ENCODE measurements at places on chromosomes 1 and 21.

GRCh38 chr1:5507340-5507739 is 484.9 kb downstream of the NPHP4 start:
- ATAC-seq: no peak

DNA sequence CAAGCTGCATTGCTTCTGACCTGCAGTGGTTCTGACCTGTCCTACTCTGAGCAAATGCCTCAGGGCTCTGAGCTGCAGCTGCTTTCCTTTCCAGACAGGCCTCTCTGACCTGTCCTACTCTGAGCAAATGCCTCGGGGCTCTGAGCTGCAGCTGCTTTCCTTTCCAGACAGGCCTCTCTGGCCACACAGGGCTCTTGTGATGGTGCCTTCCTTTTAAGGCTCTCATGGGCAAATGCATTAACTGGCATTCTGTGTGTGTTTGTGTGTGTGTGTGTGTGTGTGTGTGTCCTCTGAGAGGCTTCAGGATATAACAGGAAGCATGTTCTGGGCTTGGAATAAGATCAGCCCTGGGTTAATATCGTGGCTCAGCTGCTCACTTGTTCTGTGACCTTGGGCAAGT is 131.3 kb downstream of the NTPCR start:
- ATAC-seq: no peak

DNA sequence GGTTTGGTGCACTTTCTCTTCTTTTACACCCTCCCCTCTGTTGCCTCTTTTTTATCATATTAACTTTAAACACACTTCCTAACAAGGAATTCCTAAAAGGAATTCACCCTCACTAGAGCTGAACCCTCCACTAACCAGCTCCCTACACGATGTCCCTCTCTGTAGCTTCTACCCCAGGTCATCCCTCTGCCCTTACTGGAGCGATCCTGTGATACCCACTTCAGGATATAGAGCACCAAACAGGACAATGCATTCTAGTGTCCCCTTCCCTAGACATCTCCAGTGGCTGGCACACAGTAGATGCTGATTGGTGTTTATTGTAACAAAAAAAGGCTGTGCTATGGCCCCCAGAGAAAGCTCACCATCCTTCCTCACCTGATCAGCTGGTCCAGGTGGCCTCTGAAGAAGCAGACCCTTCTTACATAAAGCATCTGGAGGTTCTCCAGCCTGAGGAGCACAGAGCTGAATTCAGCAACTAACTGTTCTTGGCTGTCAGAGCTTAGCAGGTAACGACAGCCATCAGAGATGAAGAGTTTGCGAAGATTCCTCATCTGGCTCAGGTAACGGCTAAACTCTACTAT is 1.4 kb downstream of the PRAMEF18 start:
- no peak for ATAC-seq

DNA sequence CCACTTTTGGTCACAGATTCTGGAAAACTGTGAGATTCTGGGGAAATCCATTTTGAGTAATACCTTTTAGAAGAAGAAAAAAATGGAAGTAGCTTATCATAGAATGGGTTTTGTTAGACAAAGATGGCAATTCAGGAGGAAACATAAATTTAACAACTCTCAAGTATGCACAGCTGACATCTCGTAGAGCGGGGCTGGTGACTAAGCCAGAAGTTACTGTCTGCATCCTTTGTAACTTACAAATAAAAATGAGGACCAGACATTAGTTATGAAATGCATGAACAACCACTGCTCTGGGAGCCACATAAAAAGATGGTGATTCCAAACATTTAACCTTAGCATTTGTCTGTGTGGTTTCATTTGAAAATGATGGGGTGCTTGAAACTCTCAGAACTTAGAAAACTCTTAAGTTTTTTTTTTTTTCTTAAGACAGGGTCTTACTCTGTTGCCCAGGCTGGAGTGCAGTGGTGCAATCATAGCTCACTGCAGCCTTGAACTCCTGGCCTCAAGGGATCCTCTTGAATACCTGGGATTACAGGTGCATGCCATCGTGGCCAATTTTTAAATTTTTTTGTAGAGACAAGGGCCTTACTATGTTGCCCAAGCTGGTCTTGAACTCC is 49.2 kb upstream of the ATP5PO start:
- ATAC-seq: no peak

GRCh38 chr1:107486349-107486748 is 345.5 kb downstream of the NTNG1 start:
- no peak for ATAC-seq

- no peak for ATAC-seq
Measured at GRCh38 chr1:8818325-8818775, 910 bp upstream of the RERE start.

GRCh38 chr1:237832858-237833257 is 57.9 kb downstream of the ZP4 start:
- no peak for ATAC-seq

All from SK-N-SH treated with all-trans-retinoic acid at 6 μM for 48 hours (cell line).